ENCODE measurements at places on chromosomes 6 and 20.

- no peak for ATAC-seq
Observed at GRCh38 chr6:112522587-112522986, 175.5 kb downstream of the RFPL4B start.

- no peak for ATAC-seq
Observed at GRCh38 chr6:104984831-104985230, 27.9 kb downstream of the LIN28B start.

DNA sequence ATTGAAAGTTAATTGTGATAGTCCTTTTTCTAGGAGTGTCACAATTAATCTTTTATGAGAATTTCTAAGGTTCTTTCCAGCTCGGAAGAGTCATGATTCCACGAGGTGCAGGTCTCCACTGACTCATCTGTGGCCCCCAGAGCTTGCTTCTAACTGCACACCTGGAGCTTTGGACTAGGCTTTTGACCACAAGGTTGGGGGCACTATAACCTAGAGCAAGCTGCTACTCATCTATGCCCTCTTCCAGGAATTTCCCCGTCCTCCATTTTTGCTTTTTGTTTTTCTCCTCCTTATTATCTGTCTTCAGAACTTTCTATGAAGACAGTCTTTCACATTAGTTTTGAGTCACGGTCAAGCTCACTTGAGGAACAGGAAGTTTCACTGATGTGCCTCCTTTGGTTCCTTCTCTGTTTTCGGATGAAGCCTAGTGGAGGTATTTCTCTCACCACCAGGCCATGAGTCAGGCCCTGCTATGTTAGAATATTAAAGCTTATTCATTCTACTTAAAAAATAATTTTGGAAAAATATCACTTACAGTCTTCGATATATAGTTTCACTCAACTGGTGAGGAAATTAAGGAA is 119.2 kb upstream of the INSM1 start:
- ATAC-seq = no peak

GRCh38 chr6:145017516-145017915 is 717.8 kb downstream of the EPM2A start:
- ATAC-seq = peak; percentile 39

GRCh38 chr6:155791186-155791585 is 335.5 kb upstream of the NOX3 start:
- ATAC-seq = no peak

DNA sequence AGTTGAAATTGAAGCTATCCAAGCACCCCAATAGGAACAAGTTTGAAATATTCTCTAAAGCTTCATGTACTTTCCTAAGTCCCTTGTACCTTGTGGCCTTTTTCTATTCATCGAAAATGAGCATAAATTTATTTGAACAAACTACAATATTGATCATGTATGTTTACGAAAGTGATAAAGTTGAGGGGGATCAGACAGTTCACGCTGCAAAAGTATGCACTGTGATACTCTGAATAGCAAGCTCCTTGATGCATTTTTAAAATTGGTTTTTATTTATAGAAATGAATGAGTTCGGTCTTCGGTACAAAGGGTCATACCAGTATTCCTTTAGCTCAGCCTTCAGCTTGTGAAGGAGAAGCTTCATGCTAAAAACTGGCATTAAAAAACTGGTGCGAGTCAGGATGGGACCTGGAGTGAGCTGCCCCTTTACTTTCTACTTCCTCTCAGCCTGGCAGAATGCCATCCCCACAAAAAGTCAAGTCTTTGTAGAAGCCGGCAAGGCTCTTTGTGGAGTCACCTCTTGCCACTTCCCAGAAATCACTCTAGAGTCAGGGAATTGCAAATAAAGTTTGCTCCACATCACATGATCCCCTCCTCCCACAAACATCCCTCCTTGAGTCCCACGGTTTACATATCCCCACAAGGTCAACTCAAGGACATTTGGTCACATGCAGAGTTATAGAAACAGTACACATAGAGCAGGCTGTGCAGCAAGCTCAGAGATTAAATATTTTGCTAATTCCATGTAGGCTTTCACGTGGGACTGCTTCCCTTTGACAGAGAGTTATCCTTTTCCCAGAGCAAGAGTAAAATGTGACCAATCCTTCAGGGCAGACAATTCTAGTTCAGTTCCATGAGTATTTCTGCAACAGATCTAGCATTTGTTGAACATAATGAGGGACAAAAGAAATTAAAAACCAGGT is 34.6 kb upstream of the ADGRF1 start:
- no peak for ATAC-seq

GRCh38 chr6:152300517-152300916 is 336.6 kb downstream of the SYNE1 start:
- ATAC-seq = no peak

DNA sequence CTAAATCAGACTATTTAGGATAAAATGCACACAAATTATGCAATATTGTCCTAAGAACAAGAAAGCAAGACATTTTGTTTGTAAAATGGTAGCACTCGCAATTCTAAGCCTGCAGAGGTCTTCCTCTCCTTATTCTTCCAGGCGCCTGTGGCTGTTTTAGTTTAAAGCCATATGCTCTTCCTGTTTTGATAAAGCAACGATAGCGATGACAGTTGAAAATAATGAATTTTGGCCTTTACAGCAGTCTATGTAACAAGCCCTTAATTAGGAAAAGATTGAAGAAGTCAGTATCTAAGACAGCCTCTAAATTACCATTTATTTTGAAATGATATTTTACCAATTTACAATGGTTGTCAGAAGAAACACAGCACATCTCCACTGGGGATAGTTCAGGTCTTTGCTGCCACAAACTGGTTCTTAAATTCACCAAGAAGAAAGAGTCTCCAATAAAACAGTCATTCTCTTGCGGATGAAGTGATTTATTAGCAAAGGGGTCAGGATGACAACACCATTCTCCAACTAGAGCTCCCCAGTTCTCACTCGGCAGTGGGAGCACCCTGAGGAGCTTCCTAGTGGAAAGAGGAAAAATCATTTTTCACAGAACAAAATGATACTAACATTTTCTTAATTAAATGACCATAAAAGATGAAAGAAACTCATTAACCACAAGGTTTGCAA is 21.4 kb downstream of the UBE3D start:
- ATAC-seq = no peak
